ENCODE measurements at places on chromosomes 16 and 17. TPM values are rescaled to one million over a fixed set of nuclear protein-coding genes. Genes with fewer than 3 reads are reported as not detected.

- H3K27ac ChIP-seq, result peak overlapping the region; percentile 41
- no peaks in the 10 kb centered on the region for H3K27me3 ChIP-seq
- peaks cover 25% of the 10 kb centered on the region for H3K4me1 ChIP-seq
- no peak overlapping the region for H3K4me3 ChIP-seq
- DNase-seq, result no peak
These were observed 8.5 kb upstream of the CYTH1 start for GRCh38 chr17:78790552-78790951.

DNA sequence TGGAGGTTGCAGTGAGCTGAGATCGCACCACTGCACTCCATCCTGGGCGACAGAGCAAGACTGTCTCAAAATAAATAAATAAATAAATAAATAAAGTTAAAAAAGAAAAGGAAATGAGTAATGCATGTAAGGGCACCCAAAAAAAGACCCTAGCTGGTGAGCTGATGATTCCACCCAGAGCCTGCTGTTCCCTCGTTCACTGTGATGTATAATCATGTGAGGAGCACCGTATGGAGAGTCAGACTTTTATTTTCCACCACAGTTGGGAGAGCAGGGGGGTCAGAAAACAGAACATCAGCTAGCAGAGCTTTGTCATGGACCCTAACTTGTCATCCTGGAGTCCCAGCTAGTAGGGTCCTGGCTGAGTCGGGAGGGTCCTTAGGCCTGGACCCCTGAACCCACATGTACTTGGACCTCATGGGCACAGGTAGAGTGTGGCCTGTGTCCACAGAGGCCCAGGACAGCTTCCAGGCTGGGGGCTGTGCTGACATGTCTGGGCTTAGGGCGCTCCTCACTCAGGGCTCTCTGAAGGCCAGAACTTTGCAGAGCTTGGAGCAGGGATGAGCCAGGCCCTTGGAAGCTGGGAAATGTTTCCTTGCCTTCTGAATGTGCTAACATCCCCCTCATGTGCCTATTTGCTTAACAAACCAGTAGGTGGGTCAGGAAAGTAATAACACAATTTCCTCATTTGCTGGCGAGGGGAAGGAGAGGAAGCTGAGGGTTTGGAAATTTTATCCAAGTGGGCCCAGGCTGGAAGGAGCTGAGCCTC lies 18.8 kb upstream of the LASP1NB start:
- H3K27me3 ChIP-seq, result no peaks in the 10 kb centered on the region
- no peak for DNase-seq
- H3K4me1 ChIP-seq, result peaks cover 5% of the 10 kb centered on the region
- no peak overlapping the region for H3K27ac ChIP-seq

GRCh38 chr17:81832608-81833159 lies 407 bp downstream of the MCRIP1 start:
- H3K27ac ChIP-seq, result peak overlapping the region; percentile 97
- H3K4me1 ChIP-seq, result peaks cover 23% of the 10 kb centered on the region
- DNase-seq, result no peak
- H3K27me3 ChIP-seq, result no peaks in the 10 kb centered on the region

The PIRT gene
- total RNA-seq, result 0.38 TPM

GRCh38 chr16:12323007-12323758 lies 346.6 kb downstream of the SNX29 start:
- no peak overlapping the region for H3K27ac ChIP-seq
- peaks cover 29% of the 10 kb centered on the region for H3K4me1 ChIP-seq
- H3K36me3 ChIP-seq, result no peaks in the 10 kb centered on the region
- H3K4me3 ChIP-seq, result no peak overlapping the region
- no peak for DNase-seq

The NPIPB2 gene
- total RNA-seq, result 7.5 TPM

The KRTAP4-3 gene
- not detected for total RNA-seq

The EIF3C gene
- total RNA-seq, result 778 TPM

GRCh38 chr17:13600475-13601321 lies 1.0 kb downstream of the HS3ST3A1 start:
- peaks cover 27% of the 10 kb centered on the region for H3K4me1 ChIP-seq
- peaks cover 1% of the 10 kb centered on the region for H3K36me3 ChIP-seq
- H3K27me3 ChIP-seq, result peaks cover 66% of the 10 kb centered on the region
- H3K27ac ChIP-seq, result no peak overlapping the region
- no peak for DNase-seq

The UTS2R gene
- 0.97 TPM for total RNA-seq

GRCh38 chr16:21600031-21600773 lies 825 bp downstream of the METTL9 start:
- peaks cover 4% of the 10 kb centered on the region for H3K36me3 ChIP-seq
- peak overlapping the region; percentile 94 for H3K4me3 ChIP-seq
- no peak for DNase-seq
- peak overlapping the region; percentile 95 for H3K27ac ChIP-seq
- H3K27me3 ChIP-seq, result peaks cover 3% of the 10 kb centered on the region

DNA sequence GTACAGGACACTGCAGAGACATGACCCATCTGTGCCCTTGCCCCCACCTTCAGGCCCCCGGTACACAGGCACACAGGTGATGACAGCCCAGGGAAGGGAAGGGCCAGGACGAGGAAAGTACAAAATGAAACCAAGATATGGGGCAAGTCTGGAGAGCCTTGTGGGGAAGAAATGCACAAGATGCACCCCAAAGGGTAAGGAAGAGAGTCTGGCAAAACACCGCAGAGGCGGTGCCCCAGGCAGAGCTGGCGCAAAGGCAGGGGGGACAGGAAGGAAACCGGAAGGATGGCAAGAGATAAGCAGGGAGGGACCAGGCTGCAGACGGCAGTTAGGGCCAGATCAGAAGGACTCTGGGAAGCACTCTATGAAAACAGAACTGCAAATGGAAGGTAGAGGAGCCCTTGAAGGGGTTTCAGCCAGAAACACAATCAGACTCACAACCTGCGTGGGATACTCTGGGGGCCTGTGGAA lies 81.4 kb downstream of the SLC39A11 start:
- no peaks in the 10 kb centered on the region for H3K36me3 ChIP-seq
- no peak overlapping the region for H3K4me3 ChIP-seq
- DNase-seq, result no peak
- H3K27me3 ChIP-seq, result no peaks in the 10 kb centered on the region
- H3K4me1 ChIP-seq, result peaks cover 37% of the 10 kb centered on the region

DNA sequence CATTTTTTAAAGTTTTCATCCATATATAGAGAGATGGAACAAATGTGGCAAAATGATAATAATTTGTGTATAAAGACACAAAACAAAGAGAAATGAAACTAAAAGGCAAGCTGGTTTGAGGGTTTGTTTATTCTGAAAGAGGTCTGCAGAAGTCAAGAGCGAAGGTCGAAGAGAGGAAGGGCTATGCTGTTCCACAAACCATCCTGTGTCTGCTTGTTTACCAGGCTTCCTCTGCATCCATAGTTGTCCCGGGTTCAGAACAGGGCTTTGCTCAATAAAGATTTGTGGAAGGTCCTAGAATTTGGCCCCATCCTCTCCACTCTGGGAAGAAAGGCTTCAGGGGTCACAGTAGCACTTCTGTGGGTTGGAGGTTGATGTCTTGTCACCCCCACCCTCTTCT lies 2.4 kb upstream of the MARVELD3 start:
- H3K27me3 ChIP-seq, result peaks cover 29% of the 10 kb centered on the region
- no peak overlapping the region for H3K27ac ChIP-seq
- no peaks in the 10 kb centered on the region for H3K36me3 ChIP-seq

The FBXO39 gene
- total RNA-seq, result 0.26 TPM

The PHOSPHO1 gene
- not detected for total RNA-seq

The PTX4 gene
- not detected for total RNA-seq

DNA sequence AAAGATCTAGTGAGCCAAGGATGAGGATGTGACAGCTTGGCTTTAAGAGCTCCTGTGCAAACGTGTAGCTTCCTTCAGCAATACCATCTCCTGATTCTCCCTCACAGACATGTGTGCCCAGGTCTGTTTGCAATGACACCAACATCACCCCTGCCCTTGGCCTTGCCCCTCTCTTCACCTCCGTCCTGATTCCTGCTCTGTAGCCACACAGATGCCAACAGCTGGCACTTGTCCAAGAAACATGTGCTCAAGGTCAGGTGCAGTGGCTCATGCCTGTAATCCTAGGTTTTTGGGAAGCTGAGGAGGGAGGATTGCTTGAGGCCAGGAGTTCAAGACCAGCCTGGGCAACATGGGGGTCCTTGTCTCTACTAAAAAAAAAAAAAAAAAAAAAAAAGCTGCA lies 103.8 kb upstream of the CRHR1 start:
- no peak overlapping the region for H3K4me3 ChIP-seq
- no peaks in the 10 kb centered on the region for H3K4me1 ChIP-seq
- no peak for DNase-seq
- no peaks in the 10 kb centered on the region for H3K36me3 ChIP-seq
- H3K27me3 ChIP-seq, result peaks cover 33% of the 10 kb centered on the region

- H3K4me3 ChIP-seq, result peak overlapping the region; percentile 67
- no peak overlapping the region for H3K27ac ChIP-seq
- DNase-seq, result no peak
These were observed 1.7 kb downstream of the MYOCD start for GRCh38 chr17:12667299-12667958.

DNA sequence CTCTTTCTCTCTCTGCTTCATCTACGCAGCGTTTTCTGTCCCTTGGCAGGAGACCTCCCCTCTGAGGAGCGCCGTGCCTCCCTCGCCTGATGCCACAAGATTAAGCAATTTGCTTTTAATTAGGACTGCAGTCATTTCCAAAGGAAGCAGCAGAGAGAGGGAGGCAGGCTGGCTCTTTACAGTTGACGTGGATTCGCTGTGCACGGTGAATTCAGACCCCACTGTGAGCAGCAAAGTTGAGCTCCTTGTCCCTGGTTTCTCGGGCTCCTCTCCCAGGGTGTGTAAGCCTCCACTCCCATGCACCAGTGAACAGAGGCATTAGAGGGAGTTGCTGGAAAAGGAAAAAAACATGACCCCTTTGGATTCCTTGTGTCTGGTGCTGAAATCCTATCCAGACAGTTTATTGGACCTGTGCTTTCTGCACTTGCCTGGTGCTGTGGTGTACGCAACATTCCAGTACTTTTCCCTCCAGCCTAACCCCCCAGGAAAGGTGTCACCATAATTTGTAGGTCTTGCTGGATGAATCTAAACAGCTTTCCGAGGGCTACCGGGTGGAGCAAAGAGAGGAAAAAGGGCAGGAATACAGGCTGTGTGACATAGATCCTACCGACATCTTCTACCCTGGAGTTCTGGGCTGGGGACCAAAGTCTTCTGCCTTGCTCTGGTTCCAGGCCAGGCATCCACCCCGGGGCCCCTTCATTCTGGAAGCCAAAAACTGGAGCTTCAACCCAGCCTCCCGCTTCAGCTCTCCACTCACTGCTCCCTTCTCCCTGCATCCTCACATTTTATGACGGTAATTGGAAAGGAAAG lies 171.0 kb downstream of the MAF start:
- no peak overlapping the region for H3K4me3 ChIP-seq
- peaks cover 12% of the 10 kb centered on the region for H3K27me3 ChIP-seq
- DNase-seq, result no peak
- H3K27ac ChIP-seq, result no peak overlapping the region
- H3K4me1 ChIP-seq, result peaks cover 5% of the 10 kb centered on the region

DNA sequence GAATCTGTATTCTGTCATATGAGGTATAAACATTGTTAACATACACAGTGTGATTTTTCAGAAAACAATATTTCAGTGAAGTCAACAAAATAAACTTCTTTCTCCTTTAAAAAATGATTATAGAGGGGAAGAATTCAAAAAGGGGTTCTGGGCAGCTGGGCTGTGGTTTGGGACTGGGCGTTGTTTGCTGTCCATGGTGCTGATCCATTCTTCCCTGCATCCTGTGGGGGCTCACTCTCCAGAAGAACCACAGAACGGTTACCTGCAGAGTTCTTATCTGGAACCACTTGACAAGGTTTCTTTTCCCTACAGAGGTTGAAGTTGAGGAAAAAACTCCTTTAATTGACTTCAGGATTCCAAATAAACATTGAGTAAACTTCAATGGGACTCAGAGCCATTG lies 1091.0 kb downstream of the CDH8 start:
- no peak for DNase-seq
- no peaks in the 10 kb centered on the region for H3K27me3 ChIP-seq
- no peak overlapping the region for H3K27ac ChIP-seq
- H3K4me3 ChIP-seq, result no peak overlapping the region
- no peaks in the 10 kb centered on the region for H3K36me3 ChIP-seq

DNA sequence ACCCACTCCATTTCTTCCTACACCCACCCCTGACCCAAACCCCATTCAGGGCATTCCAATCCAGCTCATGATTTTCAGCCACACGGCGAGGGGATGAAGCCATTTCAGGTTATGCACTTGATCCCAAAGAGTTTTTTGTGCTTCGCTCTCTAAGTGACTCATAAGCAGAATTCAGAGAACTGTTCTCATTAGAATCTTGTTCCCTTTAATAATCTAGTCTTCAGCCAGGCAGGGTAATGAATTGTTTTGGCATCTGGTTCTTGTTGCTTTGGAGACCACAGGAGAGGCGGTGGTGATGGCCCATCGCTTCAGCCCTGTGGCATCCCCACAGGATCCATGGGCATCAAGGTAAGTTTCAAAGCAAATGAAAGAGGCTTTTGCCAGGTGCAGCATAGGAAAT lies 4.8 kb upstream of the KRT31 start:
- peak overlapping the region; percentile 44 for H3K27ac ChIP-seq
- H3K27me3 ChIP-seq, result no peaks in the 10 kb centered on the region
- H3K4me3 ChIP-seq, result no peak overlapping the region

DNA sequence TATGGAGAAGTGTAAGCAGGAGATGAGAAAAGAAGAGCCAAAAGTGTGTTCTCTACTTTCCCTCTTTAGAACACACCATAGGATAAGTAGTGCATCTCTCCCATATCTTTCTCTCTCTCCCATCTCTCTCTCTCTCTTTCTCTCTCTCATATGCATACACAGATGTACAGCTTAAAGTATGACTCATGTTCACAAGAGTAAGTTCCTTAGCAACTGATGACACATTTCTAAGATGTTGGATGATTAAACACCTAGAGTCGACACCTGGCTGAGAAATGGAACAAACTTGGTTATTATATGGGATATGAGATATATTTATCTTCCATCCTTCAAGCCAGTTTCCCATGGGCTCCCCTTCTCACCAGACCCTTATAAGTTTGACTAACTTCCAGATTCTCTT lies 113.5 kb downstream of the TMEM132E start:
- H3K36me3 ChIP-seq, result no peaks in the 10 kb centered on the region
- no peak overlapping the region for H3K4me3 ChIP-seq
- no peaks in the 10 kb centered on the region for H3K4me1 ChIP-seq
- DNase-seq, result no peak

GRCh38 chr16:766820-767640 lies 6.5 kb downstream of the MSLN start:
- no peaks in the 10 kb centered on the region for H3K36me3 ChIP-seq
- H3K4me1 ChIP-seq, result no peaks in the 10 kb centered on the region
- H3K27me3 ChIP-seq, result no peaks in the 10 kb centered on the region
- no peak overlapping the region for H3K27ac ChIP-seq
- H3K4me3 ChIP-seq, result no peak overlapping the region

GRCh38 chr16:48057048-48057447 lies 98.7 kb downstream of the ABCC12 start:
- H3K4me3 ChIP-seq, result no peak overlapping the region
- peaks cover 7% of the 10 kb centered on the region for H3K27me3 ChIP-seq
- no peak overlapping the region for H3K27ac ChIP-seq
- peaks cover 17% of the 10 kb centered on the region for H3K4me1 ChIP-seq
- no peaks in the 10 kb centered on the region for H3K36me3 ChIP-seq
